Hindlimb muscle (tissue), 1 donor: ENCODE measurements at places on chromosomes 16 and 17. TPM values are rescaled to one million over a fixed set of nuclear protein-coding genes. Genes with fewer than 3 reads are reported as not detected.

The ZNF597 gene
- polyA plus RNA-seq, result 1.8 TPM

The CCDC40 gene
- 7.2 TPM for polyA plus RNA-seq

The CDC42EP4 gene
- 21.5 TPM for polyA plus RNA-seq

The MYH8 gene
- polyA plus RNA-seq, result 3,387 TPM

The SLC52A1 gene
- not detected for polyA plus RNA-seq

DNA sequence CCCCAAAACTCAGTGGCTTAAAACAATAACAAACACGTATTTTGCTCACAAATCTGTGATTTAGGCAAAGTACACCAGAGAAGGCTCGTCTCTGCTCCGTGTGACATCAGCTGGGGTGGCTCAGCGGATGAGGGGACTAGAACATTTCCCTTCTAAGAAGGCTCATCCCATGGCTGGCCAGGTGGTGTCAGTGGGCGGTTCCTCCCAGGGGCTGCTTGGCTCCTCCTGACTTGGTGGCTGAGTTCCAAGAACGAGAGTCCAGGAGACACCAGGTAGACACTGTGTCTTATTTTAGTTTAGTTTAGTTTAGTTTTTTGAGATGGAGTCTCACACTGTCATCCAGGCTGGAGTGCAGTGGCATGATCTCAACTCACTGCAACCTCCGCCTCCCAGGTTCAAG, 5.6 kb upstream of the CHMP6 start:
- no peak for DNase-seq

DNA sequence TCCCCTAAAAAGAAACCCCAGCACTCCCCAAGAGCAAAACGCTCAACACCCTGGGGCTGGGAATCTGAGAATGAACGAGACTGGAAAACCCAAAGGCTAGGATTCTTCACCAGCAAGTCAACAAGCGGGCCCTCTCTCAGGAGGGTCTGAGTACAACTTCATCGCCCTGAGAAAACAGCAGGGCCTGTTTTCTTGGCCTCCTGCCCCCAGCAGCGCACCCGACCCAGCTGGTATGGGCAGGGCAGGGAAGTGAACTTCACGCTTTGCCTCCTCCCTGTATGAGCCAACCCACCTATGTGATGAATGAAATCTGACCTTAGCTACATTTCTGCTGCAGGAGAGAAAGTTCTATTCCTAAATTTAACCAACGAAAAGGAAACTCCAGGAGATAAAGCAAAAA, 11.1 kb downstream of the NUDT16L1 start:
- DNase-seq, result no peak

DNA sequence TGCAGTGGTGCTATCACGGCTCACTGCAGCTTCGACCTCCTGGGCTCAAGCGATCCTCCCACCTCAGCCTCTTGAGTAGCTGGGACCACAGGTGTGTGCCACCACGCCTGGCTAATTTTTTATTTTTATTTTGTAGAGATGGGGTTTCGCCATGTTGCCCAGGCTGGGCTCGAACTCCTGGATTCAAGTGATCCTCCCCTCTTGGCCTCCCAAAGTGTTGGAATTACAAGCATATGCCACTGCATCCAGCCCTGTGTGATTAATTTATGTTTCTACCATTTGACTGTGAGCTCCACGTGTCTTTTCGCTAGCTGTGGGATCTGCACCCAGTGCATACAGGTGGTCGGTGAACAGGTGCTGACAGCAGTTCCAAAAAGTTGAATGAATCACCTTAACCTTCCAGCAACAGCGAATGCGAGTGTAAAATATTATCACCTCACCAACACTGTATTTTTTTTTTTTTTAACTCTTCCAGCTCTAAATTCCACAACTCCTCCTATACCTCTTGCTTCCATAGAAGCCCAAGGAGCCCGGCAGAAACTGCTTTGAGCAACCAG, 484 bp upstream of the NUDT7 start:
- DNase-seq, result peak; percentile 3

- no peak for DNase-seq
Observed at GRCh38 chr17:38657824-38658740, 16.7 kb downstream of the EPOP start.

DNA sequence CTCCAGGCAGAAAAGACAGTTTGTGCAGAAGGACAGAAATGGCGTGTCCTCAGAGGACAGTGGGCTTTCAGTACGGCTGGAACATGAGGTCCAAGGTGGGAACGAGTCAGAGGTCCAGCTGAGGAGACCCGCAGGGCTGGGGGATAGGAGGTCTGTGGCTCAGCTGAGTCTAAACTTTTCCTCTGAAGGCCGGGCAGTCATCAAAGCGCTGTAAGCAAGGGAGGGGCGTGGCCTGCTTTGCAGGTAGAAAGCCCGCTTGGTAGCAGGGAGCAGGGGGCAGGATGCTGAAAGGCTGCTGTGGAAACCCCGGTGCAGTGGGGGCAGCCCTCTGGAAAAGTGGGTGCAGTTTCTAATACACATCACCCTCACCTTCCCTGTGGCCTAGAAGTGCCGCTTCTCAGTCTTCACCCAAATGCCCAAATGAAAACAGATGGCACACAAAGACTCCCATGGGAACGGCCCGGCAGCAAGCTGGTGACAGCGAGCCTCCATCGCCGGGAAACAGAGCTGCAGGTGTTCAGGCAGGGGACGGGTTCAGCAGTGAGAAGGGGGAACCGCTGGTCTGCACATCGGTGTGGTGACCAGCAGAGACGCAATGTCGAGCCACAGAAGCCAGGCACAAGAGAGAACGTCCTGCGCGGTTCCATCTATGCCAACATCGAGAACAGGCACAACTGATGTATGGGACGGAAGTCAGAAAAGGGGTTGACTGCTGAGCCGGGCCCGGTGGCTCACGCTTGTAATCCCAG, 12.2 kb upstream of the OSGIN1 start:
- no peak for DNase-seq

DNA sequence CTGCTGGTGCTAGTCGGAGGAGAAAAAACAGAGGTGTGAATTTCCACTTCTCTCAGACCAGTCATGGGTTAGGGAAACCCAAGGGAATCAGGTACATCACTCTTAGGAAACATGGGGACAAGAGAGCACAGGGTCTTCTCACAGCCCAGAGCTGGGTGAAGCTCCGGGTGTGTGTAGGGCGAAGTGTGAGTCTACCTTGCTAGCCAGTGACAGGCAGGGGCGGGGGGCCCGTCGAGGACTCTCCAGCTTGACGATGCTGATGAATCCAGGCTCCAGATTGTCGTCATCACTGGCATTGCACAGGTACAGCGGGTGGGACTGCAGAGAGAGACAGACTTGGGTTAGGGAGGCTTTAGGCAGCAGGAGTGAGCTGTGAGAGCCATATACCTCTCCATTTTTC, 18.7 kb upstream of the SUPT4H1 start:
- no peak for DNase-seq

DNA sequence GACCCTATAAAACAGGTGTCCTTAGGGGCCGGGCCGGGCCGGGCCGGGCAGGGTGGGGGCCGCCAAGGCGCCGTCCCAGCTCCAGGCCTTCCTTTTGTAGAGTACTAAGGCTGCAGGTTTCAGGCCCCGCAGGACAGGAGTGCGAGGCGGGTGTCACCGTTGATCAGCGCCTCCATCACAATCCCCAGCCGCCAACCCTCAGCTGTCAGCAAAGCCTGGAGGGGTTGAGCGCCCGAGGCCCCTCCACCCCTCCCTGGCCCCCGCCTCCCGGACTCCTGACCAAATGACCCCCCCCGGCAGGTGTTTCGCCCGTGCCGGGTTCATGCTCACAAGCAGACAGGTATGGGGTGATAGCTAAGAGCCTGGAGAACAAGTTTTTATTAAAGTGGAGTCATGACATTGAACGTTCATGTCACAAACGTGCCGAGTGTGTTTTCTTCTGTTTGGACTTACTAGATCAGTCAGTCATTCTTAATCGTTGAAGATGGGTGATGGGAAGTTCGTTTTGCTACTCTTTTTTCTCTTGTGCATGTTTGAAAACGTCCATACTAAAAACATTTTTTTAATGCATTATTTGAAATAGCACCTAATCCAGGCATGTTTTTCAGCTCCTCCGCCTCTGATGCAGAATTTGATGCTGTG, 534 bp downstream of the ARL2BP start:
- no peak for DNase-seq

GRCh38 chr16:46842192-46842895, 11.4 kb upstream of the C16orf87 start:
- no peak for DNase-seq

DNA sequence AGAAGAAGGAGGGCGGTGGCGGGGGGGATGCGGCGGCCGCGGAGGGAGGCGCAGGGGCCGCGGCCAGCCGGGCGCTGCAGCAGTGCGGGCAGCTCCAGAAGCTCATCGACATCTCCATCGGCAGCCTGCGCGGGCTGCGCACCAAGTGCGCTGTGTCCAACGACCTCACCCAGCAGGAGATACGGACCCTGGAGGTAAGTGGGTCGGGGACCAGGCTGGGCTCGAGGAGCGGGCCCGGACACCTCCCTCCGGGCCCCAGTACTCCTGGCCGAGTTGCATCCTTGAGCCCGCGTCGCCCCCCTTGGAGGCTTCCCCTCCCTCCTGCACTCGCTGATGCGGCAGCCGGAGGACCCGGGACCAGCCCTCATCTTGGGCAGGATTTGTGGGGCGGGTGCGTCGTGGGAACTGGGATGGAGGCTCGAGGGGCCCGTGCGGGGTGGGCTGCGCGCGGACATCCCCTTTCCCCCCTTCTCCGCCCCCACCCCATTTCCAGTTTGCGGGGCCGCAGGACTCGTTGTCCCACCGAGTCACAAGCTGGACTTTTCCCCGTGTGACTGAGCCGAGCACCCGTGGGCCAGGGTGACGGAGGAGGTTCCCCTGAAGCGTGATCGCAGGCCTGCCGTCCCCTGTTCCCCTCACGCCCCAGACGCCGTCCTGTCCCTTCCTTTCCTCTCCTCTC, 572 bp downstream of the KSR1 start:
- DNase-seq, result no peak

DNA sequence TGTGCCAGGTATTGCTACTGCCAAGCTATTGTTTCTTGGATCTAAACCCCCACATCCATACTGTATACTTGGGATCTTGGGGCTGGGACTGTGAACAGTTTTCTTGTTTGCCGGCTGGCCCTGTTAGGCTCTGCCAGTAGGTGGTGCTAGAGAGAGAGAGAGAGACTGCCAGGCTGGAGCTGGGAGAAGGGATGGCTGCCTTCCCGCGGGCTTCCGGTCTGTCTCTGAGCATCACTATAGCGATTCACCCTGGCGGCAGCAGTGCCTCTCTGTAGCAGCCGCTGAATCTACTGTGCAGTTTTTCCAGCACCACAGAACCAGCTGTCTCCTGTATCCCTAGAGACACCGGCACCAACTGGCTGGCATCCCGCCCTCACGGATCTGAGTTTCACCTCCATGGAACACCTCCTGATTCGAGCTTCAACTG, 201.2 kb downstream of the UTP18 start:
- peak; percentile 55 for DNase-seq

DNA sequence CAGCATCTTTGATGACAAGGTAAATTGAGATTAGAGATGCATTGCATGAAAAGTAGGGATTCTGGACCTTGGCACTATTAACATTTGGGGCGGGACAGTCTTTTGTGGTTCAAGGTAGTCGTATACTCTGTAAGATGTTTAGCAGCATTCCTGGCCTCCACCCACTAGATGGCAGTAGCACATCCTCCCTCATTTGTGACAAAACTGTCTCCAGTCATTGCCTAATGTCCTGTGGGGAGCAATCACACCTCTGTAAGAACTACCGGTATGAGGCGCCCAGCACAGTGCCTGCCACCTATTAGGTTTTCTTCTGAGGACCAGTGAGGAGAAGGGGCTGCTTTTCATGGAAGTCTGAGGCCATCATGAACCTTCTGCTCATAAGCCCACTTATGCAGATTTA, 180.8 kb downstream of the RBFOX1 start:
- no peak for DNase-seq

DNA sequence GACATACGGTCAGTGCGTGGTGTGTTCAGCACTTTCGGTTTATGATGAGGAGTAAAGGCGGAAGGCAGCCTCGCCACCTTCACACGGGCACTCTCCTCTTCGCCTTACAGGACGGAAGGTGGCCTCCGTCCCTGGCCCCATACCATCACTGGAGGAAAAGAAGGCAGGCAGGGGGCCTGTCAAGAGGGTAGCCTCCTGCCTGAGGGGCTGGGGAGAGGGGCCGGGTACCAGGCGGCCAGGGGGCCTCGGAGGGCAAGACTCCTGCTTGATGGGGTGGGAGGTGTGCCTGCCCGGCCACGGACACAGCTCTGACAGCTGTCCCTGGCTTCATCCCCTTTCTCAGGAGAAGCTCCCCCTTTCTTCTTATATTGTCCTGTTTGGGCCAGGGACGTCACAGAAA, 15.6 kb upstream of the SLC38A8 start:
- DNase-seq, result no peak

DNA sequence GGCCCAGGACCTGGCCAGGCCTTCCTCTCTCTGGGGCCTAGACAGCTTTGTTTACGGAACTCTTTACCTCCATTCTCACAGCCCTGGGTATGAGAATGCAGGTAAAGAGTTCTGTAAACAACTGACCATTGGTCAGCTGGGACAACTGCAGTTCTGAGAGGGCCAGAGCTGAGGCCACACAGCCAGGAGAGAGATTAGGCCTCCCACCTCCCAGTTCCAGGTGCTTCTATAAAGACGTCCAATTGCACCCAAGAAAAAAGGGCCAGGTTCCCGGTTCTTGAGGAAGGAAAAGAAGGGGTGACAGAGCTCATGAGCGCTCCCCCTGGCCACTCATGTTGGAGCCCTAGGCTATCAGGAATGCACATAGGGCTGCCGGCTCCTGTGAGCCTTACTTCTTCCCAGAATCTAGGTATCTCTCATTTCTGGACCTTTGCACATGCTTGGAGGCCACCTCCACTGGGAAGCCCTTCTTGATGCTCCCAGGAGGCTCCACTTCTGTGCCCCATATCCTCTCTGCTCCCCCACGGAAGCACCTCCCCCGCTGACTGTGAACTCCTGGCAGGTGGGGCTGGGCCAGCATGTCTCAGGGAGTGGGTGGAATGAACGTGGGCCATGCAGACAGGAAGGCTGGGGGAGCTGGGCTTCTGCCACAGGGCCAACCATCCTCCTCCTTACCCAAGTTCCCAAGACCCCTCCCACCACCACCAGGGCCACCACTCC, 13.1 kb downstream of the CNGB1 start:
- DNase-seq, result no peak

DNA sequence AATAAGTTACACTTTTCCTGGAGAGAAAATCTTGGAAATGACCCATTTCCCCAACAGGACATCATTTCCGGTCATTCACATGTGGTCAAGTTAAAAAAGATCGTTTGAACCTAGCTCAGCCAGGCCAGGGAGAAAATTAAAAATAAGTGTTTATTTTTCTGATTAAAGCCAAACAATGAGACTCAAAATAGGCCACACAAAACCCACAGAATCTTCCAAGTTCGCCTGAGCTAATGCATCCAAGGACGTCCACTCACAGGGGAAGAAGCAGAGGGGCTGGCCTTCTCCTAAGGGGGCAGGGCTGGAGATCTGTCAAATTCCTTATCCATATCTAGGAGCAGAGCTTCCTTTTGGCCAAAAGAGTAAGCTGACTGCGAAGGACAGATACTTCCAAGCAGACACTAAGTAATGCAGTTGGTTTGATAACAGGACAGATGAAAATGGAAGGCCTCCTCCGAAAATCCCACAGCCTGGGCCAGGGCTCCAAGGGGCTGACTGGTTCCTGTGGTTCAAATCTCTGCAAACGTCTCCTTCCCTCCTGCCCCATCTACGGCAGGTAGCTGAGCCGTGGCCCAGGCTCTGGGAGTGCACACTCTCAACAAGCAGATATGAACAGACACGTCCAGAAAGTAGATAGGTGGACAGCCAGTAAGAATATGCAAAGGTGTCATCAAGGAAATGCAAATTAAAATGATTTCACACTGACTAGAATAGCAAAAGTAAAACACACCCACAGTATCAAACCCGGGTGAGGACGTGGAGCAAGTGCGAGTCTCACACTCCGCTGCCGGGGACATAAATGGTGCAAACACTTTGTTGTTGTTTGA, 98.5 kb downstream of the MRM3 start:
- DNase-seq, result no peak

- DNase-seq, result no peak
Observed at GRCh38 chr16:55663765-55664677, 8.2 kb downstream of the SLC6A2 start.
